ENCODE measurements at places on chromosomes 12 and 14.

GRCh38 chr14:104429291-104429861, 150.2 kb upstream of the C14orf180 start:
- no peak overlapping the region for H3K4me3 ChIP-seq
- H3K27me3 ChIP-seq: no peaks in the 10 kb centered on the region
- DNase-seq: no peak
- H3K36me3 ChIP-seq: no peaks in the 10 kb centered on the region
- no peak overlapping the region for H3K27ac ChIP-seq

- no peaks in the 10 kb centered on the region for H3K27me3 ChIP-seq
- no peak overlapping the region for H3K4me3 ChIP-seq
- no peaks in the 10 kb centered on the region for H3K4me1 ChIP-seq
- H3K27ac ChIP-seq: no peak overlapping the region
- H3K36me3 ChIP-seq: no peaks in the 10 kb centered on the region
Observed at GRCh38 chr12:73625226-73625625, 912.4 kb upstream of the ATXN7L3B start.

DNA sequence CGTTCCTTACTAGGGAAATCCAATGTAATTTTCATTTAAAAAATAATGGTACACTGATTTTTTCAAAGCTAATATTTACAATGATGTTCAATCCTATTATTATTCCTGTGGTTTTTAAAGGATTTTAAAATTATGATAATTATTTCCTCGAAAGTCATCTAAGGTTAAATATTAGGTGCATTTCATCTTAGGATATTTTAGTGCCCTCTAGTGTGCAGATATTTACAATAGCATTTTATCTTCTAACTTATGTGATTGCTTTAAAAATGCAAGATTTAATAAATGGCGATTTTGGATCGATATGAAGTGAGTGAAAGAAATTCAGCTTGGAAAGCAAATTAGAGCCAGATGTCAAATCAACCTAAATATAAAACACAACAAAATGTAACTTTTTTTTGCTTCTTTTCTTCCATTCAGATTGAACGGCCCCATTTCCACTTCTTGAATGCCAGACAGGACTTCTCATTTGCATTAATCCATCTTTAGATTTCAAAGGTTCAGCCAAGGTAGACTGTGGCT, 293.5 kb downstream of the SLC6A15 start:
- no peaks in the 10 kb centered on the region for H3K27me3 ChIP-seq
- DNase-seq: no peak
- no peak overlapping the region for H3K4me3 ChIP-seq
- H3K4me1 ChIP-seq: no peaks in the 10 kb centered on the region
- no peaks in the 10 kb centered on the region for H3K36me3 ChIP-seq

- no peaks in the 10 kb centered on the region for H3K36me3 ChIP-seq
- no peak overlapping the region for H3K27ac ChIP-seq
- H3K4me1 ChIP-seq: no peaks in the 10 kb centered on the region
- H3K27me3 ChIP-seq: peaks cover 14% of the 10 kb centered on the region
Observed at GRCh38 chr14:91737619-91738018, 5.7 kb upstream of the CATSPERB start.

Measured in activated B cell treated with CpG ODN at 0.5 μM for 24 hours (primary cell).